ENCODE measurements at places on chromosomes 7 and 10.
A peak's percentile ranks its signal among the peaks of the same experiment; 100 is the strongest.

- DNase-seq: no peak
Observed at GRCh38 chr10:16816830-16817124, 447 bp downstream of the RSU1 start.

DNA sequence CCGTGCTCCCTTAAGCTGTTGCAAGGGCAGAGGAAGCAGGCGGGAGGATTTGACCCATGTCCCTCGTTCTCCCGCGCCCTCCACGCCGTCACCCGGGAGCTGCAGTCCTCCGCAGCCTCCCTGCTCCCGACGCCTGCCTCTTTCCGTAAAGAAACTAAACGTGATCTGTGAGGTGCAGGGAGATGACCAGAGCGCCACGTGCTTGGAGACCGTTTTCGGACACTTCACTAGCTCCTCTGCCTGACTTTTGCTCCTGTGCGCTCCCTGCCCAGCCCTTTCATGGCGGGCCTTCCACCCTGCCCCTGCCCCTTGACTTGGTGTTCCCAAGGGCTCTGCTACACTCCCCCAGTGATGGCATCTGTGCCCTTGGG, 171.2 kb downstream of the LSM5 start:
- no peak for DNase-seq

DNA sequence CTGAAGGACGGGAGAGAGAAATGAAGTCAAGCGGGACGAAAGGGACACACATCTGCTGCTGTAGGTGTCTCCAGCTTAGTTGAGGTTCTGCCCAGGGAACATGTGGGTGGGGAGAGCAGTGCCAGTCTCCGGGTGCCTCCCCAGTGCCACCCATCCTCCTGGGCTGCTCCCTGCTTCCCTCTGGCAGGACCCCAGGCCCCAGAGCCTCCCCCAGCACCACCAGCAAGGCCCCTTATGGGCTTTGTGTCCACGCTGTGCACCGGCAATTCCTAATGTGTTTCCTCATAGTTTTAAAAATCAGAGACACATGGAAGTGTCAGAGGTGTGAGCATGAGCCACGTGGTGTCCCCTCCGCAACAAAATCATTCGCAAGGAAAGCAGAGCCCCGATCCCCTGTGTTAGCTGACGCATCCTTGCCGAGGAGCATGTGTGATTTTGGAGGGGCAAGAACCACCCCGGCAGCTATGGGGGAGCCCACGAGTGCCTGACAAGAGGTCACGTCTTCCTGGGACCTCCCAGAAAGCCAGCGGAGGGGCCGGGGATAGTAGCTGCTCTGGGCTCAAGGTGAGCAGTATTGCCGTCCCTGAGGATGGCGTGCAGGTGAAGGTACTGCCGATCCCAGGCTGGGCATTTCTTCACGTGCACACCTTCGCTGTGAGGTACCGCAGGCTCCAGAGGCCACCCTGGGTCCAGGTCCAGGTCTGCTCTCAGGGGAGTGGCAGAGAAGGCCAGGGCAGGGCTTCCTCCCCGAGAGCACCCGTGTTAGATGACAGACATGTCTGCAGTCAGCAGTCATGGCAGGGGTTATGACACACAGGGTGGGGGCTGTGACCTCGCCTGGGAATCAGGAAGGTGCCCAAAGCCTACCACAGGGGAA, 448.2 kb upstream of the FOXK1 start:
- DNase-seq: no peak

GRCh38 chr10:85619832-85620231, 746.8 kb downstream of the GRID1 start:
- DNase-seq: no peak

GRCh38 chr7:48025624-48026023, 3.3 kb downstream of the SUN3 start:
- no peak for DNase-seq

DNA sequence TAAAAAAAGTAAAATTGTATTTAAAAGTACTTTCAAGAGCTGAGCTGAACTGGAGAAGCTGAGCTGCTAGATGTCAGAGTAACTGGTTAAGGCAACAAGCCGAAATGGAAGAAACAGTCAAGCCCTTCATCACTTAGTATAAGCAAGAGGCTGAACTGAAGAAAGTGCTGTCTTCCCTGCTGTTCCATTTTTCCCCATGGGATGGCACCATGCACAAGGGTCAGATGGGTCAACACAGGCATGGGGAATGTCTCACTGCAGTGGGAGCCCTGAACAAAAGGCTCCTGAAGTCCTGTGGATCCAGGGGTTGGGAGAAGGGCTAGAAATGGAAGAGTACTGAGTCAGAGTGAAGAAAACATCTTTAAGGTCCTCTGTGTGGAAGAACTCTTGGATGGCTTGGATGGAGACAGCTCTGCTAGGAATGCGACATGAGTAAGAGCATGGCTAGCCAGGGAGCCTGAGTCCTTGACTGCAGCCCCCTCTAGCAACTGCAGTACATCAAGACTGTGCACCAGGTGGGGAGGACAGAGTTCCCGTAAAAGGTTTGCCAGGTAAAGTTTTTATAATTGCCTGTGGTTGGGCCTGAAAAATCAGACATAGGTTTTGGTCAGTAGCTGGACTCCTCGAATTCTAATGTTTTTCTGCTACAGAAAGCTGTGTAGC, 348.3 kb downstream of the GPR158 start:
- peak; percentile 72 for DNase-seq

- peak; percentile 41 for DNase-seq
Observed at GRCh38 chr7:375321-375831, 85.4 kb downstream of the FOXL3 start.

- DNase-seq: no peak
Observed at GRCh38 chr7:2040201-2040892, 192.4 kb downstream of the MAD1L1 start.

DNA sequence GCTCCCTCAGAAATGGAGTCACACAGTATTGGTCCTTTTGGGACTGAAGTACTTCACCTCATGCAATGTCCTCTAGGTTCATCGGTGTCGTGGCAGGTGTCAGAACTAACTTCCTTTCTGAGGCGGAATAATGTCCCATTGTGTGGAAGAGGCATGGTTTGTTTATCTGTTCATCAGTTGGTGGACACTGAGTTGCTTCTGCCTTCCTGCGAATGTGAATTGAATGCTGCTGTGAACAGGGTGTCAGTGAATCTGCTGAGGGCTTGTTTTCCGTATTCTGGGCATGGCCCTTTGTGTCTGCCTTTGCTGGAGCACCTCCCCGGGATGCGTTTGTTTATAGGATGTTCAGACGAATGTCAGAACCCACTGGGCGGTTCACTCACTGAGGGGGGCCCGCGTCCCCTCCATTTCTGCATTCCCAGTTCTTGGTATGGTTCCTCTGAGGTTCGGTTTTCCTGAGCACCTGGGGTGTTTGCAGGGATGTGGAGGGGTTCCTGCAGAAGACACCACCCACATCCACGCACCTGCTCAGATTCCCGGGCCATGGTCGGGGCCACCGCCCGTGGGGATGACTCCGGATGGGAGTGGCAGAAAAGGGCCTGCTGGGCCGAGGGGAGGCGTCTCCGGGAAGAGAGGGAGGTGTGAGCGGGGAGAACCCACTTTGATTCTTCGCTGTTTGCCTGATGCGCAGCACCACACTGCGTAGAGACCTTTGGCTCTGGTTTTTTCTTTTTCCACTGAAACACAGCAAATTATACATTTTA, 33.1 kb downstream of the CHST12 start:
- no peak for DNase-seq

GRCh38 chr7:143265017-143265693, 1.9 kb downstream of the GSTK1 start:
- DNase-seq: no peak

GRCh38 chr7:26423436-26423835, 131.8 kb downstream of the SNX10 start:
- DNase-seq: no peak

DNA sequence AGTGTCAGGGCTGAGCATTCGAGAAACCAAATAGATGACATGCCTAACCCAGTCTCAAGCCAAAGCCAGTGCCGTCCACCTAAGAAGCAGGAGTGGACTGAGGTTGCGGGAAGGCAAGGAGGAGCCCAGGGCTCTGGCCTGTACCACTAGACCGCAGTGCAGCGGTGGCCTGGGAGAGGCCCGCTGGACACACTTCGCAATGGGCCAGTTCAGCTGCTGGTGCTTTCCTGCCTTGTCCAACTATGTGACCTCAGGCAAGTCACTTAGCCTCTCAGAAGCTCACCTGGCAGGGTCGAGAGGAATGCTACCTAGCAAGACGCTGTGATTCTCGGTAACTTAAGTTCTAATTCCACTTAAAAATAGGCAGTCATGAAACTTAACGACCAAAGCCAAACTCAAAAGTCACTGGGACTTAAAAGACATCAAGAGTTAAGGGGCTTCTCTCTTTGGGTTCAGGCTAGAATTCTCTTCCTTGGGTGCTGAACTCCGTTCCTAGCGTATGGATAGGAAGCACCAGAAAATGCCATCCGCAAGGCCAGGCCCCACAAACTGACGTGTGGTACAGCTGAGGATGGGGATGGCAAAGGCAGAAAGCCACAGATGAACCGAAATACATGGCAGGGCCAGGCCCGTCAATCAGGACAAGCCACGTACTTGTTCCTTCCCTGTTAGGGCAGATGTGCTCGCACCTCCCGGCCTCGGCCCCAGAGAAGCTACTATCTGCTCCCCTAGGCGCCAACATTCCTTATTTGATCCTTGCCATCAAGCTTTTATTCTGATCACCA, 34.2 kb downstream of the CTBP2 start:
- DNase-seq: no peak

DNA sequence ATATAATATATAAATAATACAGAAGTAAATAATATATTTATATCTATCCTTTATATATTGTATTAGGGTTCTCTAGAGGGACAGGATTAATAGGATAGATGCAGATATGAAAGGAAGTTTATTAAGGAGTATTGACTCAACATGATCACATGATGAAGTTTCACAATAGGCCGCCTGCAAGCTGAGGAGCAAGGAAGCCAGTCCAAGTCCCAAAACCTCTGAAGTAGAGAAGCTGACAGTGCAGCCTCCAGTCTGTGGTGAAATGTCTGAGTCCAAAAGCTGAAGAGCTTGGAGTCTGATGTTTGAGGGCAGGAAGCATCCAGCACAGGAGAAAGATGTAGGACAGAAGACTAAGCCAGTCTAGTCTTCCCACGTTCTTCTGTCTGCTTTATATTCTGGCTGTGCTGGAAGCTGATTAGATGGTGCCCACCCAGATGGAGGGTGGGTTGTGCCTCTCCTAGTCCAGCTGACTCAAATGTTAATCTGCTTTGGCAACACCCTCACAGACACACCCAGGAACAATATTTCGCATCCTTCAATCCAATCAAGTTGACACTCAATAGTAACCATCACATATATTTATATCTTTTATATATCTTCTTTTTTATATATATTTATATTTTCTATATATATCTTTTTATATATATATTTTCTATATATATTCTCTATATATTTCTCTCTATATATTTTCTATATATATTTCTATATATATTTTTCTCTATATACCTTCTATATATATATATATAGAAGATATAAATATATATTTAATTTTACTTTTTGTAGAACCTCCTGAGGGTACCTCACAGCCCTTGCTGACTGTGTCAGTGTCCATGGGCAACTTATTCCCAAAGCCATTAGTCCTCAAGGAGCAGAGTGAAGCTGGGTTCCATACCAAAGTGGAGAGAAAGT, 24.6 kb upstream of the AKR1B10 start:
- DNase-seq: no peak

DNA sequence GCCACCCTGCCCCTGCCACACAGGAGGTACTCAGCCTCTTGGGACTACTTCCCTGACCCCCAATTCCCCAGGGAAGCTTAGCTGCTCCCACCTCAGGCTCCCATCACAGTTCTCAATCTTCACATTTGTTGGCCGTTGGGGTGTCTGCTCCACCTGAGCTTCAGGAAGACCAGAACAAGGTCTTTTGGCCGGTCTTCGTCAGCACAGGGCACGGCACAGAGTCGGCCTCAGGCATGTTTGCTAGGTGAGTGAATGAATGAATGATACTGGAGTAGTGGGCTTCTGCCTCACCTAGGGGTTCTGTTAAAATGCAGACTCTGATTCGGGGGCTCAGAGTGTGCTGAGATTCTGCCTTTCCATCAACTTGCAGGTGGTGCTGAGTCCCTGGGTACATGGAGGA, 20.3 kb downstream of the GPRIN2 start:
- DNase-seq: no peak

GRCh38 chr7:51973071-51973470, 656.5 kb upstream of the COBL start:
- no peak for DNase-seq
